ENCODE measurements at places on chromosomes 2 and 18.

DNA sequence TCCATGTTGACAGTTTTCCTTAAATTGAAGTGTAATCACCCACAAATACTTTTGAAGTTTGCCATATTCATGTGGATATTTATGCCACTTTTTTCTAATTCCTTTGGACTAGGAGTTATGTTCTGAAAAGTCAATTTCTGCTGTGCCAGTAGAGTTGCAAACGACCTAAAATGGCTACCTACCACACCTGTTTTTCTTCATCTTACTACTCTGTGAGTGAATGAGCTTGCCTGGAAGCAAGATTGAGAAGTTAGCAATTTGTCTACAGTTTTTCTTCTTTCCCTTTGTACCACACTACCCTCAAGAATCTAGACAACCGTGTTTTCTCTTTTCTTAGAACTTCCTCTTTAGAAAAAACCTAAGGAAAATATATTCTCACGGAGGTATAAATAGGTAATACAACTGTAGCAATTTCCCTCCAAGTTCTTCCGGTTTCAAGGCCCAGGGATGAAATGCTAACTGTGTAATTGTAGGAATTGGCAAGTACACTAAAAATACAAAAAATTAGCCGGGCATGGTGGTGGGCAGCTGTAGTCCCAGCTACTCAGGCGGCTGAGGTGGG is 7.3 kb upstream of the SLC39A10 start:
- DNase-seq, result no peak

DNA sequence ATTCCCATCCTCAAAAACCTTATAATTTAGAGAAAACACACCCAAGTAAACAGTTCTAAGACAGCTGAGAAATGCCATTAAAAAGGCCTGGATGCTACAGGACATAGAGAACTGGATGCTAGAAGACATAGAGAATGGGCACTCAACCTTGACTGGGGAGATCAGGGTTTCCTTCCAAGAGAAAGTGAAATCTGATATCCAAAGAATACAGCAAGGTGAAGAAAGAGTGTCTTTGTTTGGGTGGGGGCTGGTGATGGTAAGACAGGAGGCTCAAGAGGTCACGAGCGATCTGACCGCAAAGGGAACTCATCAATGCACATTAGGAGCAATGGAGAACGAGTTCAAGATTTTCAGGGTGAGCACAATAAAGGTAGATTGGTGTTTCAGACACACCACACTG is 31.6 kb downstream of the EPB41L3 start:
- DNase-seq, result no peak

DNA sequence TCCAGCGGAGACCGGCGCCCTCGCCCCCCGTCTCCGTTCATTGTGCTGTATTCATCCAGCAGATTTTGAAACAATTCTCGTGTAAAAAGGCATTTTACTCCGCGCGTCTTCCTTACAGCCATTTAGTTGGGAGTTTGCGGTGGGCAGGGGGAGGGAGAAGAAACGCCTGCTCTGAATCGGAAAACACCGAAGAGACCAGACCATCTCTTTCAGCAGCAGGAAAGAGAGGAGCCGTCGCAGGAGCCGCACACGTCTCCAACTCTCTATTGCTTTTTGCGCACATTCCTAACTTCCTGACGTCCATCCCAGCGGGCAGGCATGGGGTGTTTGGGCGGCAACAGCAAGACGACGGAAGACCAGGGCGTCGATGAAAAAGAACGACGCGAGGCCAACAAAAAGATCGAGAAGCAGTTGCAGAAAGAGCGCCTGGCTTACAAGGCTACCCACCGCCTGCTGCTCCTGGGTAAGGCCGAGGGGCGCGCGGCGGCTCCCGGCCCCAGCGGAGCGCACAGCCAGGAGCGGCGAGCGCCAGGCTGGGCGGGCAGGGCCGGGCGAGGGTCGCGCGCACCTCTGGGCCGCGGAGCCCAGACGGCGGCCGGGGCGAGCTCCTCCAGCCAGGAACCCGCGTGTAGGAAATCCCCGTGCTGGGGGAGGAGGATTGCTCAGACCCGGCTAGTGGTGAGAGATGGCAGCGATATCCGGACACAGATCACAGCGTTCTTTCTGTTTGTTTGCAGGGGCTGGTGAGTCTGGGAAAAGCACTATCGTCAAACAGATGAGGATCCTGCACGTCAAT is 63.2 kb downstream of the GNAL start:
- no peak for DNase-seq

- DNase-seq, result no peak
Measured at GRCh38 chr18:39435996-39436395, 1870.4 kb upstream of the CELF4 start.

DNA sequence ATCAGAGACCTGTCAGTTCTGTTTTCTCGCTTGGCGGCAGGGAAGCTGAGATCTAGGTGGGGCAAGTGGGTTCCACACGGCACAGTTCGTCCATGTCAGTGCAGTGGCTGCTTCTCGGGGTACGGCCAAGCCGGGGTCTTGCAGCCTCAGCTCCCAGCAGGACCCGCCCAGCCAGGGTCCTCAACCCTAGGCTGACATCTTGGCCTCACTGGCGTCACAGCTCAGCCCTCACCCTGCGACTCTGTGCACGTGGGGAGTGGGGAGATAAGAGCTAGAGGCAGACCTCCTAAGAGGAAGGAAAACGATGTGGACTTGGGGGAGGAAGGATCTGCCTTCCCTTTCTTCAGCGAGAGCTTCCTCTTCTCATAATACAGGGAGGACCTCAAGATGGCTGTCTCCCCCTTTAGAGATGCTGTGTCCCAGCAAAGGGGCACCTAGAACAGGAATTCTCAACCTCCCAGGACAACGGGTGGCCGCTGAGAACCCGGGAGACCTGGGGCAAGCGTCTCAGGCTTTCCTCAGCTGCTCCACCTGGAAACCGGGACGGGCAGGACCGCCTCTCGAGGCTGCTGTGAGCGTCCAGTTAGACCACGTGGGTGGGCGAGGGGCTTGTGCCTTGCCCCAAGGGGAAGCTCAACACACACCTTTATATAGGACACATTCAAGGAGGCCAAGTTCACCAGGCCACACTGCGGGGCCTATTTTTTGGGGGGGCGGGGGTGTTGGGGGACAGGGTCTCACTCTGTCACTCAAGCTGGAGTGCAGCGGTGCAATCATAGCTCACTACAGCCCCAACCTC is 23.5 kb upstream of the KLF11 start:
- DNase-seq, result no peak

DNA sequence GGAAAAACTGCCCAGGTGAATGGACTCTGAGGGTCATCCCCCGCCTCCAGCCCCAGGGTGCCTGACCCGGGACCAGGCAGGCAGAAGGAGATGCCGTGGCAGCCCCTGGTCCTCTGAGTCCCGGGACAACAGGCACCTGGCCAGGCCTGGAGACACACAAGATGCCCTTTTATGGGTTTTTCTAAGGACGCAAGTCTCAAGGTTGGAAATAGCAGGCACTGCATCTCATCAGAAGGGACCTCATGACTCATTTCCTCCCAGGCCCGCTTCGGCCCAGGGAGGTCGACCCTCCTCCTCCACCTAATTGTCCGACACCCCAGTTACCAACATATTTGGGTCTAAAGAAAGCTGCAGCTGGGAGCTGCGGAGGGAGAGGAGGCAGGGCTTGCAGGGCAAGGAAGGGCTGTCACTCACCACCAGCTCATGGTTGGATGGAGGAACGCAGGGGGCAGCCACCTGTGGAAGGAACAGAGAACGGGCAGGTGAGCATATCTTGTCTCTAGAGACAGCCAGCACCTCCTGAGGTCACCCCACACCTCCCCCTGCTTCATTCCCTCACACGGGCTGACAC is 82.9 kb downstream of the TNS1 start:
- no peak for DNase-seq

- no peak for DNase-seq
Measured at GRCh38 chr18:25825056-25825455, 265.4 kb downstream of the SS18 start.

DNA sequence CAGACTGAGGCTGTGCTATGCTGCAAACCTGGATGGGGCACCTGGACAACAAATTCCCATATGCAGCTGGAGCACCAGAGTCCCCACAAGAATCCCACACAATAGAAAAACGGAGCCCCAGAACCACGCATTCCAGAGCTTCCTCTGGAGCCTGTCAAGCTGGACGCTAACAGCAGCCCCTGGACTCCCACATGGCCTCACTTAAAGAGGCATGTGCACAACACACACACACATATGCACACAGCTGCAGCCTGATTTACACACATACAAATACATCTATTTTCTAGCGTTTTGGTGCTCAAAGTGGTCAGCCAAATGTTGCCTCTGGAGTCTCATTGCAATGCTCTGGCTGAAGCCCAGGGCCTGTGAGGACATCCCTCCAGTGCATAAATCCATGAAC is 632.7 kb upstream of the ID2 start:
- no peak for DNase-seq

DNA sequence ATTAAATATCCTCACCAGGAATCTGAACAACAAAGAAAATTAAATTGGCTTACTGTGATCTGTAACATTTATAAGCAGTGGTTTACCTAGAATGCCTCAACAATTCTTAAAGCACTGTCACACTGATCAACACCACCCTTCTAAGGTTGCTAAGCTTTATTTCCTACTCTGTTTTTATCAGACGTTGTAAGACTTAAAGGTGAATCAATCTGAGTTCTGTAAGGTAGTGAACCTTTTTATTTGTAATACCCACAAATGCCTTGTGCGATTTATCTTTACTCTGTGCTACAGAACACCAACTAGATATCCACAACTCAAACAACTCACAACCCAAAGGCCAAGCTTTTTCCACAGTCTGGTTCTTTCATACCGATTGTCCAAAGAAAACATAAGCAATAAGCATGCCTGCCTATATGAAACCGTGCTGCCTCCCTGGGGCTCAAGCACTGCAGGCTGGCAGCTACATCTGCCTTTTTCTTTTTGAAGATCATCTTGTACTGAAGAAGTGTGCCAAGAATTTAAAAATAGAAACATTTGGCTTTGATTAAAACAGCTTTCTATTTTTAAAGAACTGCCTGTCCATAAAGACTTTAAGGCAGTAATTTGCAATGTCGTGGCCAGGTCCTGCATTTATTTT is 490.7 kb downstream of the NUP35 start:
- no peak for DNase-seq

DNA sequence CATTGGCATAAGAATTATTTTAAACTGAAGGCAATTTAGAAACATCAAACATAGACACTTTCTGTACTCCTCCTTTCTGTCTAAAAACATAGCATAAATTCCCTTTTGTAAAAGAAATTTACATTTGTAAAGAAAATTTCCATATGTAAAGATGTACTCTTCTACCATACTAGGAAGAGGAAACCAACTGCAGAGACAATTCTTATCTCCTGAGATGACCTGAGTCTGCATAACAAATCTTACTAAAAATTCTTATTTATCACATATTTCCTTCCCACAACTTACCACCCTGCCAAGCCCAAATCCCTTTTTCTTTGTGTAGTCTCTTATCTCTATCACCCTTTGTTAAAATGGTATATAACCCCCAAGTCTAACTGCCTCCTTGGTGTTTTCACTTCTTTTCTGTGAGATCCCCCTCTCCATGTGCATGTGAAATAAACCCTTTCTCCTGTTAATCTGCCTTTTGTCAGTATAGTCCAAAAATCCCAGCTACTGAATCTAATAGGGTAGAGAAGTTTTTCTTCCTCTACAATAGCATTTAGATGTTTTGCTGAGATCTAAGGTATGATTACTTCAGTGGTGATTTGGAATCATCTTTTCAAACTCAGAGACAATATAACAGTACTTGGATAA is 81.0 kb downstream of the CHN1 start:
- no peak for DNase-seq

DNA sequence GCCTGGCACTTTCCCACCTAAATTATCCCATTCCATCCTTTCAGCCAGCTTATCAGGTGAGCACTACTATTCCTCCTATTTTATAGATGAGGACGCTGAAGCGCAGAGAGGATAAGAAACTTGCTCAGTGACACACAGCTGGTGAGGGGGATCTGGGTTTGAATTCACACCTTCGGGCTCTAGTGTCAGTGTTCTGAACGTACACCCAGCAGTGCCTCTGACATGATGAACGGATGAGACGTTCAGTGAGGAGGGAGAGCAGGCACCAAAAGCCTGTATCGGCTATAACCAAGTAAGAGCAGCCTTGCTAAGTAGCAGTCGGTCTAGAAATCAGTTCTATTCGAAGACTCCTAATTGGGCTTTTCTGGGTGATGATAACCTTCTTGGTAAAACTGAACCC is 167.0 kb downstream of the ASB1 start:
- no peak for DNase-seq

GRCh38 chr2:186060744-186061440 is 322.3 kb downstream of the FSIP2 start:
- no peak for DNase-seq

DNA sequence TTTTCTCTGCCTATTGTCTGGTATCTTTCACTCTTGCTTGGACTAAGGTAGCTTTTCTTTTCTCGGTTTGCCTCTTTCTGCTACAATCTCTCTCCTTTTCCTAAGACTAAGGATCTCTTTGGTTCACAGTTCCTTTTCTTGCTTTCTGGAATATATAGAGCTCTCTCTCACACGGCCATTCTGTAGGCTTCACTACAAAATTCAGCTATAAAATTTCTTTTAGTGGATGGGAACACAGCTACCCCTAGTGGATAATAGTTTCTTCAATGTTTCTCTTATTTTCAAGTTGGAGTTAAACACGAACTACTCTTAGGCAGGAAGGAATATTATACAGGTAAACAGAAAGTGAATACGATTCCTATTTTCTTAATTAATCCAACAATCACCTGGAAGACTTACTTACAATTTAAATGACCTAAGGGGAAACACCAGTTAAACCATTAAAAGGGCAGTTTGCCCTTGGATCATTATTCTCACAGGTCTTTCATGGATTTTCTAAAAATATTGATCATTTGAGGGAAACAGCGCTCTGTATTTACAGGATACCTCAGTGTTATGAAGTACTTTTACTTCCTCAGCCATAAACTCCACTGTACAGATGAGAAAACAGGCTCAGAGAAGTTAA is 140.5 kb downstream of the LRP2 start:
- no peak for DNase-seq

GRCh38 chr2:48496849-48497248 is 33.1 kb upstream of the STON1 start:
- no peak for DNase-seq

DNA sequence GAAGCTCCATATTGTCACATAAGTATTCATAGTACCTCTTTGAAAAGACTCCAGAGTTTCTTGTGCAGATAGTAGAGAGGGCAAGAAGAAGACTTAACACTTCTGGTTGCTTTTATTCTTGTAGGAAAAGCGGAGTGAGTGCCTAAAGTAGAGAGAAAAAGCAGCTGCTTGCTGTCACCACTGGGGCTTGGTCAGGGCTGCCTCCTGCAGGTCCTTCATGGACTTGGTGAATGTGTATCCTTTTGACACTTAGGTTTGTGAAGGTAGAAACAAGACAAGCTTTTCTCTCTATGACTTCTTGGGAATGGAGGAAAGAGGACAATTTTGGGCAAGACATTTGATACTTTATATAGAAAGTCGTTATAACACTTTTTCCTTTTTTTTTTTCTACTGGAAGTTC is 312.8 kb upstream of the FANCL start:
- no peak for DNase-seq

GRCh38 chr2:53490659-53491058 is 276.9 kb upstream of the CHAC2 start:
- DNase-seq, result no peak
